ENCODE measurements at places on chromosomes 7 and 10.
A peak's percentile ranks its signal among the peaks of the same experiment; 100 is the strongest.

- DNase-seq = peak; percentile 24
These were observed 573.0 kb upstream of the IGFBP3 start for GRCh38 chr7:46494028-46494427.

DNA sequence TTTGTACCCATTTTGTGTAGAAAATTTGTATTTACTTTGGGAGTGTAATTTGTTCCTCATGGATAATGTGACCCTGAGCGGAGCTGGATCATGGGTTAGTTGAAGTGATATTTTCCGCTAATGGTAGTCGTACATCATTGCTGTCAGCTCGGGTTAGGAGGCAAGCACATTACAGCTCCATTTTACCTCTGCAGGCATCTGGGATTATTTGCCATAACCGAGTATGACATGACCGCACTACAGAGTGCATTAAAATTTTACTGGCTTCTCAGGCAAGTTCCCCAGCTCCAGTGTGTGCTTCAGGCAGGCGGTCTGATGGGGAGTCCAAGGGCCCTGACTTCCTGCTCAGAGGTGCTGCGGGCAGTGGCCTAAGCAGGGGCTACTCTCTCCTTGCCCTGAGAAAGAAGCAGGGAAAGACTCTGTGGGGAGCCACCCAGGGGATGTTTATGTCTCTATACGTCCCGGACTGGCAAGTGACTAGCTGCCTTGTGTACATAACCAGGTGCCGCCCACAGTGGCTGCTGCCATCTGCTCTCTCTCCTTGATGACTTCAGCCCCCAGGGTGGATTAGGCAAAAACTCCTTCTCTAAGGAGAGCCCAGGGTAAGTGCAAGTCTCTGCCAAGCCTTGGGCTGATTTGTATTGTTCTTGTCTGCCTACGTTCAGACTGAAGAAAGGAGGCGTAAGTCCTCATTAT is 685.3 kb upstream of the GALNT17 start:
- DNase-seq = no peak

DNA sequence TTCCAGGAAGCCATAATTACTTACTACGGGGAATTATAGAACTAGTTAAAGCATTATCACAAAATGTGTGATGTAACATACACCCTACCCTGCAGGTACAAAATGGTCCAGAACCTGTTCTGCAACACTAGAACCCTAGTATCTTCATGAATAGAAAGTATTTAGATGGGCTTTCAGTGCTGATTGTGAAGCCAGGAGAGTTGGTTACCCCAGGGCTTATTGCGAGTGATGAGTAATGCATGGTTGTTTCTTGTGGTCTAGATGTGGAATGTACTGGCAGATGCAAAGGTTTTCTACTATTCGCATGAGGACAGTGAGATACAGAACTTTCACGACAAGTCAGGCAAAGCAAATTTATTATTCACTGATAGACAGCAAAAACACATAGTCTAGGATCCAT is 33.6 kb upstream of the AGR3 start:
- peak; percentile 73 for DNase-seq

DNA sequence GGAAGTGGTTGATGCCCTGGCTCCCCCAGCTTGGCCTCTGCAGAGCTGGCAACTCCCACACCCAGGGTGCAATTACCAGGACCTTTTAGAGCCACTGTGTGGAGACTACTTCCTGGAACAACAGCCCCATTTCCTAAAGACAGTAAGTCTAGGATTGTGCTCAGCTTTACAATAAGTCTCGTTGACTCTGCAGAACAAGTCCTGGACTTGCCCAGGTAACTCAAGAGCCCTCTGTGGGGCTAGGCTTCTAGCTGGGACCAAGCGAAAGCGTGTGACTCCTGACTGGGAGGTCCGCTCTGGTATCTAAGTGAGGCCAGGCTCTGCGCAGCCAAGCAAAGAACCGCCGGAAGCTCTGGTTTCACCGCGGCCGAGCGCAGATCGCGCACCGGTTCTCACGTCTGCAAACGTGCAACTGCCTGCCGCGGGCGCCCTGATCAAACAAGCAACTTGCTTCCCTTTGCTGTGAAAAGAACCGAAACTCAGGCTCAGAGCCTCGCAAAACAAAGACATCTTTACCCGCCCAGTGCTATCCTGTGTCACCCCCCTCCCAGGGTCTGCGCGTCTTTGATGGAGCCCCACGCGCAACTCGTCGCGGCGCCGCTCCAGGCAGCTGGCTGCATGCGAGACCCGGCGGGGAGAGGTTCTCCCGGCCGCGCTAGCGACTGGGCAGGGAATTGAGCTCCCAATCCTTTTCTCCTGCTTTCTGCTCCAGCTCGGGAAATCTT is 4.4 kb upstream of the PDLIM1 start:
- DNase-seq = no peak

- no peak for DNase-seq
These were observed 49.5 kb downstream of the NEURL1 start for GRCh38 chr10:103542764-103543616.

- DNase-seq = no peak
These were observed 35.1 kb upstream of the GARS1 start for GRCh38 chr7:30559611-30560010.

DNA sequence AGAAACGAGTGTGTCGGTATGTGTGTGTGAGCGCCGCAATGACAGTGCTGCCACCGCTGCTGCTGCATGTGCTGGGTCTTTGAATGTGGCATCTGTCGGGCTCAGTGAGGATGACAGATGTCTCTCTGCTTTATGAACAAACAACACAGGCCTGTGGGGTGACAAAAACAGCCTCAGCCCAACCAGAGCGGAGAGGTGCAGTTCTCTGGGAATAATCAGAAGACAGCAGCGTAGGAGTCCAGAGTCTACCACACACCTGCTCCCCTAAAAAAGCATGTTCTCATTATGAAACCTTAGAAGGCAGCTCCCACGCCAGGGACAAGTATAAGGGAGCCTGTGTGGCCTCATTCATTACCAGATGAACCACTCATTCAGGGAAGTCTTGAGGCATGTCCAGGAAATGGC is 278.3 kb downstream of the KCNMA1 start:
- DNase-seq = no peak

- no peak for DNase-seq
These were observed 128.3 kb upstream of the POT1 start for GRCh38 chr7:125057963-125058362.

GRCh38 chr7:117875566-117875965 is 2.3 kb upstream of the CTTNBP2 start:
- DNase-seq = no peak

DNA sequence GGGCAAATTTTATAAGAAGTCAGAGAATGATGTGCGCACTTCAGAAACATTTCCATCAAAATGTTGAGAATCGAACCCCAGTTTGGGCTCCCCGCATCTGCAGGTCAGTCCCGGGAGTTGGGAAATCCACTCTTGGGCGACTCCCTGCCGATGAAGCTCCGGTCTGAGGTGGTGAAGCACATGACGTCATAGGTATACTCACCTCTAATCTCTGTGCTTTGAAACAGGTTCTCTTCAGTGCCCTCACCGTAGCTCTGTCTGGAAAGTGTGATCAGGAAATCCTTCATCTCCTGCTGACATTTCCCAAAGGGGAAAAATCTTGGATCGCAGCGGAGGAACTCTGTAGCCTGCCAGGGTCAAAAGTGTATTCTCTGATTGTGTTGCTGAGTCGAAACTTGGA is 138.5 kb downstream of the ABCA13 start:
- no peak for DNase-seq
